Erythroblast (primary cell): ENCODE measurements at places on chromosomes 4 and X.
A peak's percentile ranks its signal among the peaks of the same experiment; 100 is the strongest.

- DNase-seq = no peak
Observed at GRCh38 chr4:149518471-149518870, 297.2 kb downstream of the IQCM start.

DNA sequence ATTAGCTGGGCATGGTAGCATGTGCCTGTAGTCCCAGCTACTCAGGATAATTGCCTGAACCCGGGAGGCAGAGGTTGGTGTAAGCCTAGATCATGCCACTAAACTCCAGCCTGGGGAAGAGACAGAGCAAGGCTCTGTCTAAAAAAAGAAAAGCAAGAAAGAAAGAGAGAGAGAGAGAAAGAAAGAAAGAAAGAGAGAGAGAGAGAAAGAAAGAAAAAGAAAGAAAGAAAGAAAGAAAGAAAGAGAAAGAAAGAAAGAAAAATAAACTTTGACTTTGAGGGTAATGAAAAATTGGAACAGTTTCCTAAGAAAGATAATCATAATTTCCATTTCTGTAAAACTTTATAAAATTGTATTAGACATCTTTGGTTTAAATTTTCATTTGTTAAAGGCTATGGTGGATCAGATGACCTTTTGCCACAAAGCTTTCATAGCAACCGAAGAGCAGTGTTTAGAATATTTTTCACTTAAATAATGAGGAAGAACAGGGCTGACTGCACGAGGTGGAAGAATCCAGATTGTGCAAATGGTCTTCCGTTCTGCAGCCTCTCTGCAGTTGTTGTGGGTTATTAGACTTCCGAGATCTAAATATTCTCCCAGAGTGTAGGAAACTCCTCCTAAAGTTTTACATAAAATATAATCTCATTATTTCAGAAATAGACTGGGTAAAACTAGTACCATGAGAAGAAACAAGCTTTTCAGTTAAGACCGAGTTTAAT is 55.9 kb downstream of the RBM47 start:
- DNase-seq = no peak

DNA sequence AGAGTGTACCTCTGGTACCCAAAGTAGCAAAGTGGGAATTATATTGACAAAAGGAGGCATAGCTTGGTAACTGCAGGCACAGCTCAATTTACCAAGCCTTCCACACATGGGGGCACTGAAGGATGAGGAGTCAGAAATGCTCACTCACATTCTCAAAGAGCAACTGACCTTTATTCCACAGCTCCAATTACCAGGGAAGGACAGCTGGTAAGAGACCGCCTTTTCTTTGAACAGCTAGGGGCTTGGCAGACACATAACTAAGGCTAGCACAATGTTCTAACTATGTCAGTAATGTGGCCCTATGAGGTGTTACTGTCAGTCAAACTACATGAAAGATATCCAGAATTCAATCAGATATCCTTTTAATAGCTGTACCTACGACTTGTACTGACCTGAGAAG is 20.5 kb upstream of the STS start:
- DNase-seq = no peak

DNA sequence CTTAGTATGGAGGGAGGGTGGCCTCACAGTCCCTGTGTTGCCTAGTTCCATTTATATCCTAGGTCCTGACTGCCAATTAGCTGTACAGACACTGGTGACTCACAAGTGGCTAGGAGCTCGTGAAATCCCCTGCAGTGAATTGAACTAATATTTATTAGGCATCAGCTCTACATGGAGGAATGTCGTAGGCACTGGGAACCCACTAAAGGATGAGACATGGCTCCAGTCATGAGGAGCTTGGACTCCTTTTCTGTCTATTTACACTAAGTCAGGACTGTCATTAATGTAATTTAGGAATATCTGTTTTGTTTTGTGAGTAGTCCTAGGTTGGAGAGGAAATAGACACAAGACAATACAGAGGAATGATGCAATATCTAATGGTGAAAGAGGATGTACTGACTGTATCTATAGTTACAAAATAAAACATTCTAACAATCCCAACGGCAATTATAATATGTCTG is 67.7 kb downstream of the MID1IP1 start:
- DNase-seq = no peak

DNA sequence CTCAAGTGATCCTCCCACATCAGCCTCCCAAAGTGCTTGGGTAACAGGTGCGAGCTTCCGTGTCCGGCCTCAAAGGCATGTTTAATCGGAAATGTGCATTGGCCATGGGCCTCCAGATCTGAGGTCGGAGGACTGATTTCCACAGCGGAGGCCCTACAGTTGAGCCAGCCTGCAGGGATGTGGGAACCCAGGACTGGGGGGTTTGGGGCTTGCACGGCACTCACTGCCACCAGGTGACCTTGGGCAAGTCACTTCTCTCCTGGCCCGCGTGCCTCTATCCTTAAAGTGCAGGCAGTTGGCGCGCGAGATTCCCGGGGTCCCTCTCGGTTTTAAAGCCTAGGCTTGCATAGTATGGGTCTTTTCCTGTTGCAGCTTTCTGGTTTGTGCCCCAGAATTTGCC is 18.3 kb upstream of the WFS1 start:
- DNase-seq = no peak

GRCh38 chr4:47704693-47705325 is 133.1 kb downstream of the CORIN start:
- peak; percentile 39 for DNase-seq

DNA sequence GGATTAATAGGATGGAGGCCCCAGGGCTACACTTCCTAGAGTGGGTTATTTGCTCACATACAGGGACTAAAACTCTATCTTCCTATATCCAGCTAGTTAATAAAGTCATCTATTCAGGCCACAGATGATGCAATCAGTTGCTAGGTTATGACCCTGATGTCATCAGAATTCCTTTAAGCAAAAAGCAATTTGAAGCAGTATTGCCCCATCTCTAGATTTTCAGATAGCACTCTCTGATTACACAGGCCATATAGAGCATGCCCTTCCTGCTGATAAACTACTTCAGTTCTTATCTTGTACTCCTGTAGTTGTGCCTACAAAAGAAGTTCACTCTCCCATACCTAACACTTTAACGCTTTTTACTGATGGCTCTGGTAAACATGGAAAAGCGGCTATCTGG is 84.8 kb downstream of the TMEM144 start:
- DNase-seq = peak; percentile 9

- no peak for DNase-seq
Observed at GRCh38 chr4:80306260-80306659, 29.3 kb upstream of the CFAP299 start.

DNA sequence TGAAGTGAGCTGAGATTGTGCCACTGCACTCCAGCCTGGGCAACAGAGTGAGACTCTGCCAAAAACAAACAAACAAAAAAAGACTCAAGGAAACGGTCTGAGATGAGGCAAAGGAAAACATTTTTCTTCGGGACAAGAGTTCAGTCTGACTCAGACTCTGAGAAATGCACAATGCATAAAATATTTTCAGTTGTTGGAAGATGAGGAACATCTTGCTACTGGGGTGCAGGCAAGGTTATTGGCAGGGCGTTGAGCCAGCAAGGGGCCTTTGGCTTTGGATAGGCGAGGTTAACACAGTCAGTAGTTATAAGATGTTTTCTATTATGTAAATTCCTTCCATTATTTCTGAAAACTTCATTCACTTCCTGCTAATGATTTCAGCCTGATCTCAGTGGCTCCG is 96.1 kb upstream of the VCX start:
- DNase-seq = no peak

GRCh38 chr4:124694946-124695598 is 17.5 kb downstream of the ANKRD50 start:
- DNase-seq = no peak

DNA sequence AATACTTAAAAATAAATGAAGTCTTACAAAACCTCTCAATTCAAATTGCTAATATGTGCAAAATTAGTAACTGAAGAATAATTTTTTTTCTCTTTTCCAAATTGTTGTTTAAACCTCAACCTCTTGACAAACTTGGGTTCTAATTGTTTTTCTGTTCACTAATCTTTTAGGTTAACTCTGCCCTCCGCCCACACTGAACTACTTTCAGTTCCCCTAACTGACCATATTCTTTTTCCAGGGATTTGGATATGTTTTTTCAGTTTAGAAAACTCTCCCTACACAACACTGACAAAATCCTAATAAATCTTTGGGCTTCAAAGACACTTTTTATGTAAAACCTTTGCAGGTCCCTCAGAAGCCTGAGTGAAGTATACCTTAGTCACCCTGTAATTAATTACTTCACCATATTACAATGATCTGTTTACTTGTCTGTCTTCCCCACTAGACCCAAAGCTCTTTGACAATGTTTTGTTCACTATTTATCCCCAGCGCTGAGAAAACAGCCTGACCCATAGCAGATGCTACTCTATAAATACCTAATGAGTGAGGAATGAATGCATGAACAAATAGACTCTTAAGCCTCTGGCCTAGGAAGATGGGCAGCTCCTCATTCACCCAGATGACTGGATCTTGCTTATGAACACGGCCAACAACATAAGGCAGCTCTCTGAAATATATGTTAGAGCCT is 134.9 kb downstream of the MAML3 start:
- no peak for DNase-seq

DNA sequence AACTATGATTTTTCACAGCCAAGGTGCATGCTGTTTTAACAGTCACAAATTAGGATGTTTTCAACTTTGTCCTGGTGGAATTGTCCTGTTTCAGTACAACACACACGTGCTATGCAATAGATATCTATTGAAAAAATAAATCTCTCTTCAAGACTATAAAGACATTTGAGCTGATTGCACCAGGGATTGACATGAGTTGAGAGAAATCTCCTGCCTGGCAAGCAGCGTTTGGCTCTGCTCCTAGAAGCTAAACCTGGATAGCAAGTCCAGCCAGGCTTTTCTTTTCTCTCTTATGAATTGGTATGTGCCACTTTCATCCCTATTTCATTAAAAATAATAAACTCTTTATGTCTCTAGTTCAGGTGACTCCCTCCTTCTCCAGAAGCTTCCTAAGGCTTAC is 16.6 kb upstream of the NPNT start:
- DNase-seq = no peak

- DNase-seq = no peak
Observed at GRCh38 chr4:27090406-27090805, 229.8 kb downstream of the STIM2 start.

DNA sequence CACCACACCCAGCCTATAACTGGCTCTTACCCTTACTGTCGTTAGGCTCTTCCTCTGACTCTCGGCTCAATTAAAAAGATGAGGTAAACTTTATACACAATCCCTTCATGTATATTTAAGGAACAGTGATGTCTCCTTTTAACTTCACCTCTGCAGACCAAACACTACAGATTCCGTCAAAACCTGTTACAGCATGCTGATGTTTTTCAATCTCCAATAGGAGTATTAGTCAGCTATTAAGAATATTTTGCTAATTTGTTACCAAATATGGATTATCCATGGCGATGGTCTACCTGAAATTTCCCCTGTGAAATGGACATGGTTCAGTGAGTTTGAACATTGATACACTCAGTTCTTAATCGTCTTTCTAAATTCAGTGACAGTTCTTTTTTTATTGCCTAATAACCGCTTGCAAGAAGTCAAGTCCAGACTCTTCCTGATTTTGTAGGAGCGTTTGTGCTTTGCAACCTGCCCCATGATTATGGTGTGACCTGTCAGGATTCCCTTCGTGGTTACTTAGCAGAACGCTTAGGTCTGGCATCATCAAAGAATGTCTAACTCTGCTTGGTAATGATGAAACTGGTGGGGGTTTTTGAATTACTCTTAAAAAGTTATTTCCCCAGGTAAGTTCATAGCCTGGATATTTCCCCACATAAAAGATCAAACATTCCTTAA is 72.2 kb upstream of the STOX2 start:
- DNase-seq = no peak

- DNase-seq = no peak
Observed at GRCh38 chr4:183118585-183118984, 19.5 kb downstream of the WWC2 start.

GRCh38 chrX:49079489-49080428 is at the start of gene WDR45:
WDR45 (minus strand) TSS chrX:49079887; CDS start chrX:49078095, 1,792 bp downstream.
- peak; percentile 86 for DNase-seq

DNA sequence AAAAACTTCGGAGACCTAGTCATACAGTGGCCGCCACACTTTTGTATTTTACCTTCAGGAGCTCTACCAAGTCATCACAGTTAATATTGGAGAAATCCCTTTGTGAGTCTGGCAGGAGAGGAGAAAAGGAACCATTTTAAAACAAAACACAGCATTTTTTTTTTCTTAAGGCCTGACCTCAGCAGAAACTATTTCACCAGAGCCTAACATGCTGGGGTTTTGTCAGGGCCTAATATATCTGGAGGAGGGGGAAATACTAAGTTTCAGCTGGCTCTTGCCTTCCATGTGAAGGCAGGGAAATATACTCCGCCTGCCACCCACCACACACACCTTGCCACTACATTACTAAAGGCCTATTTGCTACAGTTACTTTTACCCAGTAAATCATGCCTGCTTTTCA is 26.5 kb upstream of the BDH2 start:
- no peak for DNase-seq

GRCh38 chr4:139676913-139677585 is 11.4 kb downstream of the MGST2 start:
- DNase-seq = no peak

GRCh38 chr4:41299486-41299885 is 42.8 kb downstream of the UCHL1 start:
- DNase-seq = no peak

DNA sequence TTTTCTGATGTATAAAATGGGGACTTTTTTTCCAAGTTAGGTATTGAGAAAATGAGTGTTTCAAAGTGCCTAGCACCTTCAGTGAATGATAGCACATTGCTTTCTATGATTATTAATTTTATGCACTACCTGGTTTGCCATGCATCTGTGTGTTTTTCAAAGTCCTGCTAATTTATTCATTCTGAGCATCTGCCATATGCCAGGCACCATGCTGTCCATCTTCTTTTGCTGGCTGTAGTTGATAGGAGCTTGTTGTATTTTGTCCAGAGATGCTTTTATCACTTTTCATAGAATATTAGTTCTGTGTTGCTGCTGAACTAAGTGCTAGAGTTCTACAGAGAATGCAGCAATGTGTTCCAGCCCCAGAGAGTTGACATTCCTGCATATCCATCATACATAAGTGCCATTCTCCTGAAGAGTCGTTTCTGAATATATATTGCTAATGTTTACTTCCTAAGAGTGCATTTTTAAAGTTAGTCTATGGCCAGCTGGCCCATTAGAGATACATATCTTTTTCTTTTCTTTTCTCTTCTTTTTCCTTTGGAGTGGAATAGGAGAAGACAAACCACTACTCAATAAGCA is 49.0 kb upstream of the CLNK start:
- no peak for DNase-seq
